Bronchial epithelial cell (primary cell): ENCODE measurements at places on chromosomes 12 and 14. TPM values are rescaled to one million over a fixed set of nuclear protein-coding genes. Genes with fewer than 3 reads are reported as not detected.

DNA sequence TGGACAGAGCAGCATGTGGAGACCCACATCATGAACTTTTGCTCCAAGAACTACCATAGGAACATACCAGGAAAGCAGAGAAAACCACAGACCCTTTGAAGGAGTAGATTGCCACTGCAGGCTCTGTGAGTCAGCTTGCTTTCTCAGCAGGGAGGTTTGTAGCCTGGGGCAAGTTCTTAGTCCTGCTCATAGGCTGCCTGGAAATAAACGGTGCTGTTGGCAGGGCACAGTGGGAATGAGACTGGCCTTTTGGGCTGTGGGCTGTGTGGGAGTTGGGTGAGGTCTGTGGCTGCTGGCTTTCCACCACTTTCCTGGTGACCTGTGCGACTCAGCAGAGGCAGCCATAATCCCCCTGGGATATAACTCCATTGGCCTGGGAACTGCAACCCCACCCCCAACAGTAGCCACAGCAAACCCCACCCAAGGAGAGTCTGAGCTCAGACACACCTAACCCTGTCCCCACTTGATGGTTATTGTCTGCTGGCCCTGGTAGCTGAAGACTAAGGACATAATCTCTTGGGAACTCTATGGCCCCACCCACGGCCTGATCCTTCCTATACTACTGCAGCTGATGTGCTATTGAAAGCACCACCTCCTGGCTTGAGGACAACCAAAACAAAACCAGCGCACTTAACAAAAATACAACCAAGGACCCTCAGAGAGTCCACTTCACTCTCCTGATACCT lies 192.1 kb upstream of the GARIN6 start:
- peak; percentile 71 for DNase-seq

CYP46A1 gene
- total RNA-seq, result 0.13 TPM in 1 of 2 replicates, not detected in the other

DNA sequence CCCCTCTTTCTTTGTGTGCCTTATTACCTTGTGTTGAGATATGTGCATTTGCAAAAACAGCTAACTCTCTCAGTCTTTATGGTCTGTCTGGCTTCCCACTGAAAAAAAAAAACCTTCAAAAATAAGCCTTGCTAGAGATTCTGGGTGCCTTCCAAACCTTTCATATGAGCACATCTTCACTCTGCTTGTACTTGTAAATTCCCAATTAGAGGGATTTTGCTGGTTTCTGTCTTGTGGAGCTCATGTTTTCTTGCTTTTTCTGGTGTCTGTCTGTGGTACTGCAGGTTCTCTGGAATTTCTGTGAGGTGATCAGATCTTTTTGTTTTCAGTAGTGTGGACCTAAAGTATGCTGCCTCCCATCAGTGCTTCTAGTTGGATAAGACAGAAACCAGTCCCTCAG lies 100.1 kb downstream of the PIK3C2G start:
- no peak for DNase-seq

DNA sequence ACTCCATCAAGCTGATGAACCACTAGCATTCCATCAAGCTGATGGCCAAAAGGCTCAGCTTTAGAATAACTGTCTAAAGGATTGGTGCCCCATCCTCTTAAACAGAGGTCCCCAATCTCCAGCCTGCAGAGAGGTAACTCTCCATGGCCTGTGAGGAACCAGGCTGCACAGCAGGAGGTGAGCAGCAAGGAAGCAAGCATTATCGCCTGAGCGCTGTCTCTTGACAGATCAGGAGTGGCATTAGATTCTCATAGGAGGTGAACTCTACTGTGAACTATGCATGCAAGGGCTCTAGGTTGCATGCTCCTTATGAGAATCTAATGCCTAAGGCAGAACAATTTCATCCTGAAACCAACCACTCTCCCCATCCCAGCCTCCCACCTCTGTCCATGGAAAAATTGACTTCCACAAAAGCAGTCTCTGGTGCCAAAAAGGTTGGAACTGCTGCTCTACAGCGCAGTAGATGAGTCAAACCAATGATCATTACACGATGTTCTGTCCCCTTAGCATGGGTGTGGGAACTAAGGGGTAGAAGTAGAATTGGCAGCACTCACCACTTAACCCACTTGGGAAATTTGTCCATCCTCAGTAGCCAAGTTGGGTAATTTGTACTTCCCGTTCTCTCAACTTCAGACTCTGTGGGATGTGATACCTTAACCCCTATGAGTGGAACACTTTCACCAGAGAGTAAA lies 66.9 kb downstream of the ANKS1B start:
- DNase-seq, result no peak

BCL7A gene
- total RNA-seq, result 16.3 and 17.1 TPM in 2 replicates

- DNase-seq, result peak; percentile 37
Measured at GRCh38 chr14:67602995-67603545, 3.0 kb upstream of the PIGH start.

DNA sequence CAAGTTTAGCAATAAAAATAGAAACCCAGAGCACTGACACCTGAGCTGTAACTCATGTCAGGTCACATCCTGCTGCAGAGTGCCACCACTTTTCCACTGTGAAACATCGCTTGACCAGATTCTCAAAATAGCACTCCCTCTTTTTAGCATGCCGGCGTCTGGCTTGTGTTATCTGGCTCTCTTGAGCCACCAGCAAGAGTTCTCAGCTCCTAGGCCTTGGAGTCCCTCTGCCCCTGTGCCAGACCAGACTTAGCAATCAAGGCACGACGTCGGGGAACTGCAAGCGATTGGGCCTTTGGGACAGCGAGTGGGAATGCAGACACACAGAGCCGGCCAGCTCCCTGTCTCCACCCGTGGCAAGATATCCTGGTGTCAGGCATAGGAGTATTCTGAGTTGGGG lies 52.5 kb downstream of the SPIC start:
- DNase-seq, result no peak

DNA sequence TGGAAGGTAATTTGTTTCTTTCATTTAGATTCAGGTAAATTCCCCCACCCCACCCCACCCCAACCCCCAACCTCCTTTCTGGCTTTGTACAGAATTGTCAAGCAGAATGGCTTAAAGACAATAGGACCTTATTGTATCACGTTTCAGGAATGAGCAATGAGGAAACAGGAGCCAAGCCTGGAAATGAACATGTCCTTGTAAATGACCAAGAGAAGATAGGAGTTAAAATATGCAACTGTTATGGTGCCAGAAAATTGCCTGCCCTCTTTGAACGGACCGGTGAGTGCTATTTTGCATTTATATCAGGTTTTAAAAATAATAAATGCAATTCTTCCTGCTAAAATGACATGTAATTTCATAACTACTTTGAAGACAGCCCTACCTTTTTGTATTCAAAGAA lies 141.6 kb upstream of the PELI2 start:
- peak; percentile 31 for DNase-seq

KTN1 gene
- total RNA-seq, result 128 and 173 TPM in 2 replicates

GRCh38 chr14:67265131-67265530 lies 23.9 kb downstream of the PALS1 start:
- DNase-seq, result no peak

DNA sequence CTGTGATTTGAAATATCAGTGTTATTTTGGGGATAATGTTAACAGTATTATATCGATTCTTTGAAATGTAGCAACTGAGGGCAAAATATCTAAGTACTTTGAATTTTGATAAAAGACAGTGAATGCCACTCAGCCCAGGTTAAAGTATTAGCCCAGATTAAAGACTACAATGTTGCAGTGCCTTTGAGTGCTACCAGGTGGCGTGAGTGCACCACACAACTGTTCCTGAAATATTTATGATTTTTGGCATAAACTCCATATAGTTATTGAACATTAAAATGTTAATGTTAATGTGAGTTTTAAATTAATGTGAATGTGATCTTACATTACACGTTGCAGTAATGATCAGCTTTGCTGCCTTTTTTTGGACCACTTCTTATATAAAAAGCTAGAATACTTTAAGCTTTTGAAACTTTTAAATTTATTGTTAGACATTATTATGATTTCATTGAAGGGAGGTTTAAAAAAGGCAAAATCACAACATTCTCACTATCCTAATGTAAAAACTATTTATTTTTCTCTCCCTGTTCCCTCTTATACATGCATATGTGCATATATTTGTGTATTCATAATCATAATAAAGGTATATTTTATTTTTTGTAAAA lies 22.5 kb downstream of the MRPS35 start:
- peak; percentile 35 for DNase-seq

GRCh38 chr14:44341116-44341515 lies 166.0 kb downstream of the FSCB start:
- DNase-seq, result no peak

TAS2R20 gene
- 1.8 and 2.0 TPM in 2 replicates for total RNA-seq

GRCh38 chr12:124028555-124028925 lies 55.5 kb downstream of the ZNF664 start:
- DNase-seq, result no peak

GRCh38 chr12:30811966-30812365 lies 57.2 kb upstream of the CAPRIN2 start:
- DNase-seq, result no peak

ARID2 gene
- 14.2 TPM in 2 replicates for total RNA-seq

DNA sequence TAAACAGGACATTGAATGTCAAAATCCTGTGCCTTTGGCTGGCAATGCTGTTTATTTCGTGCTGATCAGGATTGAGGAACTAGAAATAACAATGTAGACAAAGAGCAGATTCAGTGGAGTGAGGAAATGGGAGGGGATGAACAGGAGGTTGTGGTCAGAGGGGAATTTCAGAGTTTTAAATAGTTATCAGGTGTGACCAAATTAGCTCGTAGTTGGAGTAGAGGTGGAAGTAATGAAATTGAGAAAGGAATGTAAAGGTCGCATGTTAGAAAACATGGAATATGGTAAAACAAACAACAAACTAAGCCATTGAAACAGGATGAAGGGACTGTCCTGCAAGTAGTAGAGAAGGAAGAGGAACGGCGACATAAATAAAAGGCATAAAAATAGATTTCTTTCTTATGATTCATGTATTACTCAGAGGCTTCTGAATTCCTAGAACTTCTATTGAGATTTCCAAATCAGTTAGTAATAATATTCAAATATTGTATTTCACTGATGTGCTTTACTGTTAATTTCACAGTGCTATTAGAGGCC lies 9.5 kb upstream of the SAV1 start:
- DNase-seq, result peak; percentile 90

- DNase-seq, result peak; percentile 68
Measured at GRCh38 chr14:98130691-98131090, 1141.3 kb downstream of the BCL11B start.

- peak; percentile 52 for DNase-seq
Measured at GRCh38 chr12:111775205-111776193, 8.8 kb downstream of the ALDH2 start.

FBLN5 gene
- total RNA-seq, result under 0.01 and 0.26 TPM in 2 replicates

DNA sequence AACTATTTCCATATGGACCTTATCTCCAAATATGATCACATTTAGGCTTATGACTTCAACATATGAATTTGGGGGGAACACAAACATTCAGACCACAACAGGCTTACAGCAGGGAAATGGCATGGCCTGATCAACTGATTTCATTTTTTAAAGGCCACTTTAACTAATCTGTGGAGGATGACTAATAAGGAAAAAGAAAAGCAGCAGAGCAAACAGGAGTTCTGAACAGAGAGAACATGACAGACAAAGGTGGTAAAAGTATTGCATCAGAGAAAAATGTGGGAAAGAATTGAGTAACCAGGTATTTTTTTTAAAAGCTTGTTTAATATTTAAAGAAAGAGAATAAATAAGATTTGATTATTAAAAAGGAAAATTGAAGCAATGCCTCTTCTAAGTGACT lies 366.1 kb upstream of the TMPO start:
- DNase-seq, result peak; percentile 55

SLC17A8 gene
- not detected in 2 replicates for total RNA-seq

DNA sequence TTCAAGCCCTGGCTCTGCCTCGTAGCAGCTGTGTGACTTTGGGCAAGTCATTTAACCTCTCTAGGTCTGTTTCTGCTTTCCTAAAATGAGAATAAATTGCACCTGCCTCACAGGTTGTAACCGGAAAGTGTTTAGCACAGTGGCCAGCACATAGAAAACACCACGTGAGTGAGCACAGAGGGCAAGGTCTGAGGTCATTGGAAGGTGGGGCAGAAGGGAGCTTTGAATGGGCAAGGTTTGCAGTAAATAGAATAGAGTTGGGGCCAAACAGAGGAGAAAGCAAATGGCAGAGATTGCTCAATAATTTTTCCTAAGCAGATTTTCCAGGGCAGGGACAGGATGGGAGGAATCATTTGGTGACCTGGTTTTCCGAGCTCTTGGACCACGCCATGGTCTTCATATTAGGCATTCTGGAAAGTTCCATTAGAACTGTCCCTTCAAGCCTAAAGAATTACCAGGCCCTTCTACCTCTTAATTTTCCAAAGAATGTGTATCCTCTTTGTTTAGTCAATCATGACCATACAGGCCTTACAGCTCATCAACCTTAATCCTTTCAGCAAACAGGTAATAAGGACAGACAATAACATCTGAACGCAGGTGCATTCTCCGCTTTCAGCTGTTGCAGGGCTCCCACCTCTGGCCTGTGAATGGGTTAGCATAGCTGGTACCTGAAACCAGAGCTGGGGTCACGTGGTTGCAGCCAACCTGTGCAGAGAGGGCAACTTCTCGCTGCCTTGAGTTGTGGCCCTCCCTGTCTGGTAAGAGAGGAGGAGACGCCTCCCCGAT lies 53.8 kb downstream of the VWF start:
- DNase-seq, result peak; percentile 90

ZFHX2 gene
- 0.13 and 0.26 TPM in 2 replicates for total RNA-seq

DNA sequence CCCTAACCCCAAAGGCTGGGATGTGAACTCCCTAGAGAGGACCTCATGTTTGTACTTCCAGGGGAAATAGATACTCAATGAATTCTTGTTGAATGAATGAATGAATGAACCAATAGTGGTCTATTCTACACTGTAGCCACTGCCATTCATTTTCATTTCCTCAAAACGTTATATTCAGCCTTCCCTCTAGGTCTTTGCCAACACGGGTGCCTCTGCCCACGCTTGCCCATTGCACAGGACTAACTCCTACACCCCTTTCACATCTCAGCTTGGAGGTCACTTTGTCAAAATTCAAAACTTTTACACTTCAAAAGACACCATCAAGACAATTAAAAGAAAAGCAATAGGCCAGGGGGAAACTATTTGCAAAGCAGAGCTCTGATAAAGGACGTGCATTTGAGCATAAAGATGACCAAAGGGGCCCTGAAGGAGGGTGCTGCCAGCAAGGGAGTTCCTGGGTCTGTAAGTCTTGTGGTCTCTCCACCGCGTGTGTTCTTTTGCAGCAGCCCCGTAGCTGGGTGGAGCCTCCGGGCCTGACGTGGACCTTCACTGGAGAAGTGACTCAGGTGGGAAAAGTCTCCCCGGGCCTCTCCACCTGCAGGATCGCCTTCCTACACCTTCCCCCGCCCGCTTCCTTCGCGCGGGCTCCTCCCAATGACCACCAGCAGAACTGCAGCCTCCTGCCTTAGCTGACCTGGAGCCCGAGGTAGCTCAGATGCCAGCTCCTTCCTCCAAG lies 31.5 kb downstream of the TMEM63C start:
- peak; percentile 64 for DNase-seq

DNA sequence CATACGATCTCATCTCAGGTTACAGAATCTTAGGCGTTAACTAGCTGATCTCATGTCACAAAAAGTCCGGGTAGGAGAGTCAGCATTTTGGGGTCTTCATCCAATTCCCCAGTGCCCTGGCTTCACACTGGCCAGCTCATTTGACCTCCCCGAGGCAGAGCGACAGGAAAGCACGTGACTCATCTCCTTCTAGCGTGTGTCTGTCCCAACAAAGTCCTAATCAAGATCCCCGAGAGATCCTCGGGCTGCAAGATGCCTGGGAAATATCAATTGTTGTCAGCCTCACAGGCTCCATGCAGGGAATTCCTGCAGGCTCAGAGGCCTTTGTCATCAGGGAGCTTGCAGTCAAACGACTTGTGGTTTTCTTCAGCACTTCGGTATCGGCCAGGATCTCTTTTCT lies 57.5 kb downstream of the ZNF664 start:
- no peak for DNase-seq
